Activated T-helper 1 cell treated with anti-CD3 and anti-CD28 coated beads, Interleukin-2, amount 50 U/mL, for 16 hours (primary cell): ENCODE measurements at places on chromosomes 4 and X.

- DNase-seq = no peak
Measured at GRCh38 chr4:26050212-26050643, 136.2 kb downstream of the SMIM20 start.

- DNase-seq = peak; percentile 17
Measured at GRCh38 chr4:152063621-152064240, 302.9 kb upstream of the GATB start.

- no peak for DNase-seq
Measured at GRCh38 chr4:81404741-81405140, 67.0 kb downstream of the RASGEF1B start.

DNA sequence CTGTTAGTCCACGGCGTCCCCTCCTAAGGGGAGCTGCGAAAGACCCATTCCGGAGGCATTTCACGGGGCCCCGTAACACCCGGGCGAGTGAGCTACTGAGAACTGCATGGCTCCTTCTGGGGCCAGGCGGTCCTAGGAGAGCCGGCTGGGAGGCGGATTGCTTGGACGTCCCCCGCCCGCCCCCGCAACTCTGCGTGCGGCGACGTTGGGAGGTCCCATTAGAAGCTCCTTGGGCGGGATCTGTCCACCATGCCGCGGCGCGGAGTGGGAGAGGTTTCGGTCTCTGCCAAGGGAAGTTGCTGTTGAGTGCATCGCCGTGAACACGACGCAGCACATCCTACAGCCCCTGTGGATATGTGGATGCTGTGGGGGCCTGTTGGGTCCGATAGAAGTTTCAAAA, 85.4 kb upstream of the IGFBP7 start:
- no peak for DNase-seq

DNA sequence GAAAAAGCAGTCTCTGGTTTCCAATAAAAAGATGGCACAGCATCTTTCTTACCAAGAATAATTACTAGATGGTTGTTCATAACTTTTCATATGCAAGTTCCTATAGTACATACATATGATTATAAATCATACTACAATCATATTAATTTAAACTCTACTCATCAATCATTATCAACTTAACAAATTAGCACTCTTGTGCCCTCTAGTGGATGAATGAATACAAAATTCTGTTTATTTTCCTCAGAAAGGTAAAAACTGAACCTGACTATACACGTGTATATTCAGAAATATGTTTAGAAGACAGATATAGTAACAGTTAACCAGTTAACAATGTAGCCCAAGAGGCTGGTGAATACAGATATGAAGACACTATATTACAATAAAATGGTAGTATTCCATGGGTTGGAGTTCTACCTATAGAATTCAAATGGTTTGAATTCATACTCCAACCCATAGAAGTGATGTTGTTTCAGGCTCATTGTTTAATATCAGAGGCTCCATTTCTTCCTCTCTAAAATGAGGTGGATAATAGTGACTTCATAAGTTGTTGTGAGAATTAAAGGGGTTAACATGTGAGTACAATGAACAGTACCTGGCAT, 100.0 kb downstream of the ADAMTS3 start:
- DNase-seq = no peak

DNA sequence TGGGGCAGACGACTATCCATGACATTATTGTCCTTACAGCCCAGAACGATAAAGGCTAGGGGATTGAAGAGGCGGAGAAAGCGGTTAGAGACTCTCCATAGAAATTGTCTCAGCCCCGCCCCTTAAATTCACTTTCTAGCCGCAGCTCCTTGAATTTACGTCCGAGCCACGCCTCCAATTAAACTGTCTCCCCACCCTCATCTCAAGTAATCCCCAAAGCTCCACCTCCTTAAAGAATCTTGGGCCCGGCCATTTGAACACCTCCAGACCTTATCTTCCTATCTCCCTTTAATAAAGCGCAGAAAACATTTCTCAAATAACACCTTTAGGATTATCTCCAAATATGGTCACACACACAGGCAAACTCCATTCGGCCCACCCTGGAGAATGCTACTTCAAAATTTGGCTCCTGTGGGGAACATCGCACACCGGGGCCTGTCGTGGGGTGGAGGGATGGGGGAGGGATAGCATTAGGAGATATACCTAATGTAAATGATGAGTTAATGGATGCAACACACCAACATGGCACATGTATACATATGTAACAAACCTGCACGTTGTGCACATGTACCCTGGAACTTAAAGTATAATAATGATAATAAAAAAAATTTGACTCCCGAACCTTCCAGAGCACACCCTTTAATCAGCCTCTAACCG, 7.2 kb upstream of the MAGIX start:
- DNase-seq = no peak

- DNase-seq = no peak
Measured at GRCh38 chr4:113116414-113117357, 67.2 kb downstream of the ANK2 start.
